WTC11 (cell line): ENCODE measurements at places on chromosomes 2 and 18. TPM values are rescaled to one million over a fixed set of nuclear protein-coding genes. Genes with fewer than 3 reads are reported as not detected.

The TGFA gene
- total RNA-seq: 2.5 to 3.0 TPM (median 2.7 TPM) in 3 replicates

The FHOD3 gene
- total RNA-seq: 3.8 to 4.8 TPM (median 4.6 TPM) in 3 replicates

The HRH4 gene
- total RNA-seq: not detected in 3 replicates

The GPR17 gene
- not detected in 3 replicates for total RNA-seq

The LYPD1 gene
- total RNA-seq: 2.8 to 4.7 TPM (median 4.1 TPM) in 3 replicates

The IL37 gene
- total RNA-seq: 0.30 to 0.48 TPM in 2 of 3 replicates, not detected in the other

The KCTD18 gene
- total RNA-seq: 4.9 to 6.7 TPM (median 5.7 TPM) in 3 replicates

The CDC42EP3 gene
- 21.2 to 31.5 TPM (median 21.8 TPM) in 3 replicates for total RNA-seq

The SP110 gene
- total RNA-seq: 4.2 to 5.7 TPM (median 4.9 TPM) in 3 replicates

The LTBP1 gene
- total RNA-seq: 33.4 to 33.8 TPM (median 33.6 TPM) in 3 replicates

The PIGN gene
- 23.4 to 24.2 TPM (median 23.5 TPM) in 3 replicates for total RNA-seq

The ELOA2 gene
- not detected in 3 replicates for total RNA-seq

The PDCD1 gene
- 0.25 to 0.52 TPM (median 0.30 TPM) in 3 replicates for total RNA-seq
